Right forelimb (tissue), 1 donor: ENCODE measurements at places on chromosomes 12 and 14.

- no peak for DNase-seq
These were observed 24.0 kb downstream of the ACSM4 start for GRCh38 chr12:7327918-7328317.

DNA sequence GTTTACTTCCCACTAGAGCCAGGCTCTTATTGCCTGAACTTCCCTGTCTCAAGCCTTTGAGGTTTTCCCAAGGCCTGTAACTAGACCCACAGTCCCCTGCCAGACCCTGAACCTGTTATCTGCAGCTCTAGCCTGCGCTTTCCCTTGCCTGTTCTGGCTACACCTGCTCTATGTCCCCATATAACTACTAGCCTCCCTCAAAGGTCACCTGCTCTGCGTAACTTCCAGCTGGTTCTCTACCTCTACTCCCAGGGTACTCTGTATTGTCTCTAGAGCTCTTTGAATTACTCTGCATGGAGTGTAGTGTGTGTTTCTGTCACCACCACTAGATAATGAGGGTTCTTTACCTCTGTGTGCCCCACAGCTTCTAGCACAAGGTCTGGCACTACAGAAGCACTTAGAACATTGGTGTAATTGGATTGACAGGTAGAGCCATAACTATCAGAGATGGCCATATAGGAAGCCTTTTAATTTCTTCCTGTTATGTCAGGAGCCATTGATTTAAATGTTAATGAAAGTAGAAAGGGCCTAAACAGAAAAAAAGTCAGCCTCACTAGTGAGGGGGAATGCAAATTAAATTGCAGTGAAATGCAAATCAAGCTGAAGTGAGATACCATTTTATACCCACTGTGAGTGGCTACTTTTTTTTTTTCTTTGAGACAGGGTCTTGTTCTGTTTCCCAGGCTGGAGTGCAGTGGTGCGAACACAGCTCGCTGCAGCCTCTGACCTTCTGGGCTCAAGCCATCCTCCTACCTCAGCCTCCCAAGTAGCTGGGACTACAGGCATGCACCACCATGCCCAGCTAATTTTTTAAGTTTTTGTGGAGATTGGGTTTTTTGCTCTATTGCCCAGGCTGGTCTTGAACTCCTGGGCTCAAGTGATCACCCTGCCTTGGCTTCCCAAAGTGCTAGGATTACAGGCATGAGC, 47.8 kb downstream of the EID3 start:
- DNase-seq: no peak

GRCh38 chr14:23894362-23895052, 59.1 kb upstream of the DHRS4 start:
- DNase-seq: no peak

GRCh38 chr14:68249661-68250451, 430.3 kb downstream of the RAD51B start:
- no peak for DNase-seq

DNA sequence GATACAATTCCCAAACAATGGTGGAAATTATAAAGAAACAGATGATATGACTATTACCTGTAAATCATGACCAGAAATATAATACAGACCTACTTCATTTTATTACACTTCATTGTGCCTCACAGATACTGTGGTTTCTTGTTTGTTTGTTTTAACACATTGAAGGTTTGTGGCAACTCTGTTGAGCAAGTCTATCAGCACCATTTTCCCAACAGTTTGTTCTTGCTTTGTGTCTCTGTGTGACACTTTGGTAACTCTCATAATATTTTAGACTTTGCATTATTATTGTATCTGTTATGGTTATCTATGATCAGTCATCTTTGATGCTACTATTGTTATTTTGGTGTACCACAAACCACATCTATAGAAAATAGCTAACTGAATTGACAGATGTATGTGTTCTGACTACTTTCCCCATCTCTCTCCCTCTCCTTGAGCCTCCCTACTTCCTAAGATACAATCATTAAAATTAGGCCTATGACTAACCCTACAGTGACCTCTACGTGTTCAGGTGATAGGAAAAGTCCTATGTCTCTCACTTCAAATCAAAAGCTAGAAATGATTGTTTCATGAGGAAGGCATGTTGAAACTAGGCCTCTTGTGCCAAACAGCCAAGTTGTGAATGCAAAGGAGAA, 49.1 kb downstream of the FBXO33 start:
- DNase-seq: no peak

- DNase-seq: peak; percentile 61
These were observed 115.5 kb downstream of the SLC2A13 start for GRCh38 chr12:39990122-39991101.
